Small intestine (tissue), 16 donors: ENCODE measurements at places on chromosomes 12 and 14.
A peak's percentile ranks its signal among the peaks of the same experiment; 100 is the strongest.

DNA sequence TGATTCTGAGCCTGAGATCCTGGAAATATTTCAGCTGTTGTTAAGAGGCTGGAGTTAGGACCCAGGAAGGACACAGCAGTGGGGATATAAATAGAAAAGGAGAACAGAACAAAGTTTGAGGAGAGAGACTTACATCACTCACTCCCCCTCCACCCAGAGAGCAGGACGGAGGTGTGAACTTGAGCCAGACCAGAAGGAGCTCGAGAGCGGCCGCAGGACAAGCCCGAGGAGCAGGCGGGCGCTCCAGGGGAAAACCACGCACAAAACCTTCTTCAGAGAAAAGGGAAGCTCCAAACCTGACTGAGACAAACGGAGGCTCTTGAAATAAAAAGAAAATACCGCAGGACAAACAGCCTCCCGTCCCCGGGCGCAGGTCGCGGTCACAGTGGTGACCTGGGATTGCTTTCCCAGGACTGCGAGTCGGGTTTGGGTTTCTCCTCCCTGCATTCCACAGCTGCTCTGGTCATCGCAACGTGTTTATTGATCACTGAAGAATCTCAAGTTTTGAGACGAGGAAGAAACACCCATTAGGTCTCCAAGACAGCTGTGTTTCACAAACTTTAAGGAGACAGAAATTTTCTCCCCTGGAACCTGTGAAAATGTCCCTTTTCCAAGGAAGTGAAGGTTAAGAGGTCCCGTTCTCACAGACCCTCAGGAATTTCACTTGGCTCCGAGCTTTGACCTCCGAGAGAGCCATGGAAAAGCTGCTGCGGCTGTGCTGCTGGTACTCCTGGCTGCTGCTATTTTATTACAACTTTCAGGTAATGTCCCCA is at the start of gene ADGRD1:
Gene ADGRD1 (plus strand): TSS at position 137 of the 773 bp plus-strand sequence. CDS start 559 bp downstream, at position 696.
- peak within 1 kb of the TSS; percentile 59 for H3K27ac ChIP-seq
- H3K36me3 ChIP-seq: no peaks in the 10 kb centered on the region
- H3K27me3 ChIP-seq: peaks cover 4% of the 10 kb centered on the region
- H3K4me1 ChIP-seq: no peaks in the 10 kb centered on the region

GRCh38 chr12:121260091-121260490 is 36.4 kb downstream of the CAMKK2 start:
- no peaks in the 10 kb centered on the region for H3K4me1 ChIP-seq
- H3K36me3 ChIP-seq: peaks cover 75% of the 10 kb centered on the region
- no peaks in the 10 kb centered on the region for H3K27me3 ChIP-seq
- no peak for DNase-seq
- no peak overlapping the region for H3K4me3 ChIP-seq

- H3K4me3 ChIP-seq: no peak overlapping the region
- no peak overlapping the region for H3K27ac ChIP-seq
- no peaks in the 10 kb centered on the region for H3K4me1 ChIP-seq
These were observed 121.0 kb downstream of the FBXL14 start for GRCh38 chr12:1473418-1473817.

- no peak for DNase-seq
- no peak overlapping the region for H3K27ac ChIP-seq
- H3K4me3 ChIP-seq: no peak overlapping the region
- H3K4me1 ChIP-seq: no peaks in the 10 kb centered on the region
- H3K27me3 ChIP-seq: no peaks in the 10 kb centered on the region
- no peaks in the 10 kb centered on the region for H3K36me3 ChIP-seq
These were observed 411.4 kb upstream of the SOX5 start for GRCh38 chr12:24360907-24361306.

- no peak overlapping the region for H3K27ac ChIP-seq
- H3K4me1 ChIP-seq: no peaks in the 10 kb centered on the region
- no peak overlapping the region for H3K4me3 ChIP-seq
- peaks cover 3% of the 10 kb centered on the region for H3K27me3 ChIP-seq
- DNase-seq: peak; percentile 11
These were observed 98.7 kb downstream of the GAS2L3 start for GRCh38 chr12:100672075-100672592.

GRCh38 chr12:54004841-54005530 is 3.8 kb upstream of the HOXC8 start:
- H3K27me3 ChIP-seq: peaks cover 99% of the 10 kb centered on the region
- DNase-seq: no peak
- H3K4me3 ChIP-seq: no peak overlapping the region
- H3K27ac ChIP-seq: no peak overlapping the region
- H3K4me1 ChIP-seq: no peaks in the 10 kb centered on the region

DNA sequence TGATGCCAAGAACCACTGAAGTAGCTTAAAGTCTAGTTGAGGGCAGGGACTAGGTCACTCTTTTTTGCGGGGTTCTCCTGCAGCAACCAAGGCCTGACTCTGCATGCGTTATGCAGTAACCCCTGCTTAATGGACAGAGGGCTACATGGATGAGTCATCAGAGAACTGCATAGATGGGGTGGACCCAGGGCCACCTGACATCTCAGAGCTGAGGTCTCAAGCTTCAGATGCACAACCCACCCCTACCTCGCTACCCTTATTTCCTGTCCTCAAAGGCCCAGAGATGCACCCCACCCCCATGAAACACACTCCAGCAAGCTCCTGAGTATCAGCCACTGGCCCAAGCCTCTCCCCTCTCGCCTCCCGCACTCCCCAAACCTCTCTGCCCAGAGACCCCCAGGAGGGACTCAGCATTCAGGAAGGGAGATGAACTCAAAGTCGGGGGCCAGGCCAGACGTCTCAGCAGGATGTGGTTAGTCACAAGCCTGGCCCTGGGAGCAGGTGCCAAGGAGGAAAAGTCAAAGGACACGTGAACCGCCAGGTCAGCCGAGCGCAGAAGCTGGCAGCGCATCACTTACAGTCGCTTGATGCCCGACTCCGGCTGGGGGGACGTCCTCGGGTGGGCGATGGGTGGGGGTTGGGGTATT is 25.8 kb downstream of the SNRNP35 start:
- no peaks in the 10 kb centered on the region for H3K36me3 ChIP-seq
- no peaks in the 10 kb centered on the region for H3K27me3 ChIP-seq
- no peak overlapping the region for H3K27ac ChIP-seq
- H3K4me1 ChIP-seq: no peaks in the 10 kb centered on the region
- DNase-seq: no peak

- no peaks in the 10 kb centered on the region for H3K4me1 ChIP-seq
- no peaks in the 10 kb centered on the region for H3K36me3 ChIP-seq
- H3K27ac ChIP-seq: no peak overlapping the region
- H3K4me3 ChIP-seq: no peak overlapping the region
- H3K27me3 ChIP-seq: no peaks in the 10 kb centered on the region
These were observed 420.7 kb downstream of the ADAMTS20 start for GRCh38 chr12:43131301-43131700.

DNA sequence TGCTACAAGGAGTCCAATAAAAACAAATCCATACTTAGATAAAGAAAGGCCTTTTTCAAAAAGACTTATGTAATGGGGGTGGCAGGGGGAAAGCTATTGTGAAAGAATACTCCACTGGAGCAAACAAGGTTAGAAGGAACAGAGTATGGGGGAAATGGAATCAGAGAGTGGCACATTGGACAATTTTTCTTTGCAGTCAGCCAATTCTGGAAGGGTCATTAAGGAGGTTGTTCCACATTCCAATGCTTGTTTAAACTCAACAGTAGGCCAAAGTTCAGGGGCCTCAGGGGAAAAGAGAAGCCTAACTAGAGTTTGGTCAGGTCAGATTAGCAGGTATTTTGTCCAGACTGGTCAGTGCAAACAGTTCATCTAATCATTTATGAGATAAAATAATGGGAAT is 105.2 kb upstream of the RESF1 start:
- peaks cover 3% of the 10 kb centered on the region for H3K4me1 ChIP-seq
- H3K4me3 ChIP-seq: no peak overlapping the region
- no peaks in the 10 kb centered on the region for H3K27me3 ChIP-seq
- no peaks in the 10 kb centered on the region for H3K36me3 ChIP-seq
- H3K27ac ChIP-seq: no peak overlapping the region
- no peak for DNase-seq

GRCh38 chr12:128259556-128260070 is 7.4 kb upstream of the TMEM132C start:
- no peaks in the 10 kb centered on the region for H3K36me3 ChIP-seq
- H3K4me3 ChIP-seq: no peak overlapping the region
- no peaks in the 10 kb centered on the region for H3K4me1 ChIP-seq
- DNase-seq: peak; percentile 34
- no peak overlapping the region for H3K27ac ChIP-seq
- H3K27me3 ChIP-seq: no peaks in the 10 kb centered on the region

DNA sequence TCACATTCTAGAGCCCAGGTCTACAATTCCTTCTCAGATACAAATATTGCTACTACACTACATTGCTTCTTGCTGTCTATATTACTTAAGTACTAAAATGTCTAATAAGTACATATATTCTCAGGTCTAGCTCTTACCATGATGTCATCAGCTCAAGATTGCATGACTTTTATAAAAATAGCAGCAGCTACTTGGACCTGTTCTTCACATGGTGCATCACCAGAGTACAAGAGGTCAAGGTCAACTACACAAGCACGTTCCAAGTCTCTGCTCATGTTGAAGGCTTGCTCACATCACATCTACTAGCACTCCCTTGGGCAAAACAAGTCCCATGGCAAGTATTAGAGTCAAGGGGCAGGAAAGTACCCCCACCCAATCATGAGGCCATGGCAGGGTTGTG is 465.6 kb downstream of the MED13L start:
- H3K4me1 ChIP-seq: no peaks in the 10 kb centered on the region
- no peaks in the 10 kb centered on the region for H3K27me3 ChIP-seq
- H3K27ac ChIP-seq: no peak overlapping the region
- H3K36me3 ChIP-seq: no peaks in the 10 kb centered on the region
- no peak overlapping the region for H3K4me3 ChIP-seq
- DNase-seq: no peak

DNA sequence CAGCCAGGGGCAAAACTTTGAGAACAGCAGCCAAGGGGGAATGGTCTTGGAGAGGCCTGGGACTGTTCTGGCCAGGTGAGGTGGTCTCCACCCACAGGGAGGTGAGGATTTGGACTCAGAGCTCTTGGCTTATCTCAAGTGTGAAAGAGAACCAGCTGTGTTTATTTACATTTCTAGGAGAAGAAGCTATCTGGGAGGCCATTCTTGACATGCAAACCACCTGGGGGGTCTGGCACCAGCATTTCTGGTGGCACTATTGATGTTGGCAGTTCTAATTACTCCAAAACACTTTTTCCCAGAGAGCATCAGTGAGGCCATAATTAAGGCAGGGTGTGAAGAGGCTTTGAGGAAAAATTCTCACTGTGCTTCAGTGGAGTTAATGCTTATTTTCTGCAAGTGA is 95.1 kb downstream of the CAND1 start:
- no peaks in the 10 kb centered on the region for H3K36me3 ChIP-seq
- H3K27me3 ChIP-seq: no peaks in the 10 kb centered on the region
- H3K4me1 ChIP-seq: no peaks in the 10 kb centered on the region
- no peak for DNase-seq
- no peak overlapping the region for H3K27ac ChIP-seq

DNA sequence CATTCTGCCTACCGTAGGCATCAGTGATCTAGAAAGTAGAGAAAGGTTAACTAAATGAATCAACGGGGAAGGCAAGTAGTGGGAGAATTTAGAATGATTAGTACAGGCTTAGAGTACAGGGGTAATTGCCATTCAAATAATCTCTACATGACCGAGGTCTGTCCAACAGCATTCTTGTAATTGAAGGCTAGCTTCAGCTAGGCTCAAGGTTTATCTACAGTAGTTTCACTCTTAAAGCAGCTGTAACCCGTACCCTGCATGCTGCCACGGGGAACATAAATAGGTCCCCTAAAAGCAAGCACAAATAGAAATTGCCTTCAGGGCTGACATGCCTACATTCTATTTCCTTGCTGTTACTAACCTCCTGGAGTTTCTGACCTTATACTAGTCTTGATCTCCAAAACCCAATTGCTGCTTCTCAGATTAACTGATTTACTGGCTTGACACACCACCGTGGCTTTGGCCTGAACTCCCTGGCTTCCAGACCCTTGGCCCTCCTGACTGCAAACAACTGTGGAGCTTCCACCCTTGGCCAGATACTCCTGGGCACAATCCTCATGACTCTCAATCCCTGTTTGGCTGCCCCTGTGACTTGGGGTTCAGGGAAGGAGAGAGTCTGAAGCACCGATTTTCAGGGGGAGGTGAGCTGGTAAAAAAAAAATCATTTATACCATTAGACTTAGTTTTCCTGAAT is 242.1 kb upstream of the FOXN3 start:
- H3K4me3 ChIP-seq: no peak overlapping the region
- H3K27me3 ChIP-seq: no peaks in the 10 kb centered on the region
- peaks cover 4% of the 10 kb centered on the region for H3K4me1 ChIP-seq
- no peaks in the 10 kb centered on the region for H3K36me3 ChIP-seq
- DNase-seq: peak; percentile 35
- no peak overlapping the region for H3K27ac ChIP-seq

- no peak for DNase-seq
- H3K4me3 ChIP-seq: no peak overlapping the region
- no peak overlapping the region for H3K27ac ChIP-seq
- no peaks in the 10 kb centered on the region for H3K4me1 ChIP-seq
- no peaks in the 10 kb centered on the region for H3K36me3 ChIP-seq
- H3K27me3 ChIP-seq: no peaks in the 10 kb centered on the region
These were observed 12.0 kb downstream of the KRT5 start for GRCh38 chr12:52508211-52508610.

DNA sequence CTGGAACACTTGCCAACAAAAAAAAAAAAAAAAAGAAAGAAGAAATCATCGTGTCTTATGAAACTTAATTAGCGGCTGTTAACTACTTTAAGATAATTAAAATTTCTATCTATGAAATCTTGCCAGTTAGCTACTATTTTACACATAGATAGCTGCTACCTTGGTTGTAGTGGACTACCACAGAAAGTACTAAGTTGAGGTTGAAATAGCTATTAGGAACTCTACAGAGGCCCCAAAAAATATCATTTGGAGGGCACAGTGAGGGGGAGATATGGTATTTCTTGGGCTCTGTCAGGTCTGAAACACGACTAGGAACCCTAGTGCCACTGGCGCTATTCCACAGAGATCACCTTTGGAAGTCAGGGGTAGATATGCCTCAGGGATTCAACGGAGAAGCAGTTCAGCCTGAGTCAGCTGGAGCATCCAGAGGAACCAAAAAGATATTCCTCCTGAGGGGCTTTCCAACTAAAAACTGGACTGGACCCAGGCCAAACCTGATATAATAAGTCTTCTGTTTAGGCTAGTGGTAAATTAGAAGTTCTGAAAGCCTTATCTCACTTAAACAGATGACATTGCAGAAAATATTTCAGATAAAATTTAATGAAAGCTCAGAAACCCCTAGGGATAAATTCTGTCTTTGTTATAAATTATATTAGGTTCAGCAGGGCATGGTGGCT is 126.1 kb downstream of the EPS8 start:
- H3K4me3 ChIP-seq: no peak overlapping the region
- peaks cover 7% of the 10 kb centered on the region for H3K36me3 ChIP-seq
- no peaks in the 10 kb centered on the region for H3K27me3 ChIP-seq
- no peak overlapping the region for H3K27ac ChIP-seq
